ENCODE measurements at places on chromosomes 4 and X.

GRCh38 chr4:145501051-145501660, 19.5 kb downstream of the SMAD1 start:
- no peak for DNase-seq

GRCh38 chr4:15034071-15034764, 31.9 kb downstream of the CPEB2 start:
- no peak for DNase-seq

- no peak for DNase-seq
These were observed 584.3 kb downstream of the KLHL13 start for GRCh38 chrX:117532339-117532738.

- no peak for DNase-seq
These were observed 137.9 kb downstream of the GPC3 start for GRCh38 chrX:133847340-133847994.

DNA sequence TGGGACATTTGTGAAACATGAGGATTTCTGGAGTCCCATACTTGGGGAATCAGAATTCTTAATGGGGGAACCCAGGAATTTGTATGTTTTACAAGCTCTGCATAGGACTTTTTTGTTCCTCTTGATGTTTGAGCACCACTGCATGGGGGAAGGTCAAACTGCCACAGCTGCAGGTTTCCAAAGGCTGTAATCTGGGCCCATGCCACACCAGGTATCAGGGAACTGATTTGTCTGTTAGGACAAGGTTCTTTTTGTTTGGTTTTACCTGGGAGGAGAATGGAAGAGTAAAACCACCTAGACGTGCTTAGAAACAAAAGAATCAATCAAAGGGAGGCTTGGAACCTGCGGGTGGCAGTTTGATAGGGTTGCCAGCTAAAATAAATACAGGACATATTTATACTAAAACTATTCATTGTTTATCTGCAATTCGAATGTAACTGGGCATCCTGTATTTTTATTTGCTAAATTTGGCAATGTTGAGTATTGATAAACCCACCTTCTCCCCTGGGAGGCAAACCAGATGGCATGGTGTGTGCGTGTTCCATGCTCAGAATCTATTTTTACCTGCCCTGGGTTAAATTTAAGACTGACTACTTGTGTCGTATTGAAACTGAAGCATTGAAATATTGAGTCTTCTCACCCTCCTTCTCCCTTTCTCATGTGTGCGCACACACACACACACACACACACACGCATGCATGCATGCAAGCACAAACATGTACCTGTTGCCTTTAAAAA, 63.7 kb downstream of the TMEM164 start:
- DNase-seq = no peak

- DNase-seq = no peak
These were observed at the start of gene FAT4 for GRCh38 chr4:125314676-125315575. Gene FAT4, plus strand, starts transcription at chr4:125314955. Its CDS starts 1,457 bp downstream, at chr4:125316412.

DNA sequence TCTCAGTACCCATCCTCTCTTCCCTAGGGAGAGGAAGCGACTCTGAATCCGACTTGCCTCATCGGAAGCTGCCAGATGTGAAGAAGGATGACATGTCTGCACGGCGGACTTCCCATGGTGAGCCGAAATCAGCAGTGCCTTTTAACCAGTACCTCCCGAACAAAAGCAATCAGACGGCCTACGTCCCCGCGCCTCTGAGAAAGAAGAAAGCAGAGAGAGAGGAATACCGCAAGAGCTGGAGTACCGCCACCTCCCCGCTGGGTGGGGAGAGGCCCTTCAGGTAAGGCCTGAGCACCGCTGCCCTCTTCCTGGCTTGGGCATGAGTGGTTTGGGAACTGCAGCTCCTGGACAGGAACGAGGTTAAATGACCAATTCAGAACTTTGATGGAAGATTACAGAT, 81.2 kb downstream of the LIMCH1 start:
- no peak for DNase-seq

DNA sequence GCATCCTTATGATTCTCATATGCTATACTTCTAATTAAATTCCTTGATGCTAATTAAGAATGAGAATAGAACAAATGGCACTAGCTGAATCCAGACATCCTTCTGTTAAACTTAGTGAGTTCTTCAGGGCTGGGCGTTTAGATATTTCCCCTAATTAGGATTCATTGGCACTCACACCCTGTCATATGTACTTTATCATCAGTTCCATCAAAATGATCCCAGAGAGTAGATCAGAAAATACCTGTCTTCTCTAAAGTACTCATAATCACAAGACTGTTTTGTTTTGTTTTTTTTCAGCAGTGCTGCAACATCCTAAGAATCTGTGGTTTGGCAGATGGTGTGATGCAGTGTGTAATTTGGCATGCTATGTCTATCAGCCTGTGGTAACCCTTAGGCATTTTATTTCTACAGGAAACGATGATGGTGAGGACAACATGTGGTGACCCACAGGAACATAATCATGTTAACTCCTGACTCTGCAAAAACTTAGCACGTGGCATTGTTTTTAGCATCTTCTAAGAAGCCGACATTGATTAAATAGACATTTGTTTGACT, 2528.4 kb downstream of the ARAP2 start:
- no peak for DNase-seq

- DNase-seq = no peak
These were observed 869.5 kb upstream of the EPHA5 start for GRCh38 chr4:66539745-66540144.

DNA sequence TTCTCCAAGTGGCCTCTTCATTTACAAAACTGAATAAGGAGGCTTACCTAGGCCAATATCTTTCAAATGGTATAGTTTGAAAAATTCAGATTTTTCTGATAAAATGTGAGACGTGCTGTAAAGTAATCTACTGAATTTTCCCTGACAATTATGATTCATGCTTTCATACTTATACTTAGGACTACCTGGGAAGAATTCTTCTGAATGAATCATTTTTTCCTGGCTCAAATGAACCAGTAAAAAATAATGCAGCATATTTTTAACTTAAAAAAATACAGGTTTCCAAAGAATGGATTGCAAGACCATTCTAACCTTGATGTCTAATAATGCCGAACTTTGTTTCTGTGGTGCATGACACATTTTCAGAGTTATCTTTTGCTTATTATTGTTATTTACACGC, 375.4 kb downstream of the ZNF674 start:
- no peak for DNase-seq

GRCh38 chr4:25015012-25015411, 15.7 kb downstream of the LGI2 start:
- no peak for DNase-seq

- peak; percentile 46 for DNase-seq
These were observed at the start of gene GPRASP3 for GRCh38 chrX:102720237-102721168. Gene GPRASP3, plus strand, starts transcription at chrX:102720743. Its CDS starts 28,253 bp downstream, at chrX:102748996.

DNA sequence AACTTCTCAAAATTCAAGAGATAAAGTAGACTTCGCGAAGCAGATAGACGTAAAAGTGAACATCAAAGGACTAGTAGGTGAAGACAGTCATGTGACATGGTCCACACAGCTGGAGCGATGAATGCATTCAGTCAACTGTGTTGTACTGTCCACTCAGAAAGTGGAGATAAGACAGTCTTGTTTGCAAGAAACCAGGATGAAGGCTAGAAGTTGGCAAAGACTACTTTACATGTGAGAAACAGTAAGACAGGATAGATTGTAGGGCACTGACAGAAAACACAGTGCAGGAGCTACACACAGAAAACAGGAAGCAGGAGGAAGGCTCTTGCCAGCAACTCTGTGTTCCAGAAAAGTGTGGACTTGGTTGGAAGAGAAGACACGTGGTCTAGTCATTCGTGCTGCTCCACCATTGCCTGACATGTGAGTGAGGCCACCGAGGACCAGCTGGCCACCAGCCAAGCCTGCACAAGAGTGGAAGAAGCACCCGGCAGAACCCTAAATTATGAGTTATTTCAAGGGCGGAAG, 78.9 kb downstream of the FAT1 start:
- no peak for DNase-seq

GRCh38 chr4:95049551-95050233, 291.9 kb downstream of the BMPR1B start:
- no peak for DNase-seq

- DNase-seq = no peak
These were observed 13.6 kb downstream of the FGFRL1 start for GRCh38 chr4:1024882-1025545.

- DNase-seq = no peak
These were observed 2284.8 kb downstream of the ARAP2 start for GRCh38 chr4:33959519-33959918.

GRCh38 chrX:1576201-1576992, 15.0 kb upstream of the AKAP17A start:
- no peak for DNase-seq

GRCh38 chrX:257681-258289, 23.4 kb upstream of the PLCXD1 start:
- DNase-seq = no peak

- DNase-seq = no peak
These were observed 225.2 kb downstream of the MGST2 start for GRCh38 chr4:139890816-139891215.

DNA sequence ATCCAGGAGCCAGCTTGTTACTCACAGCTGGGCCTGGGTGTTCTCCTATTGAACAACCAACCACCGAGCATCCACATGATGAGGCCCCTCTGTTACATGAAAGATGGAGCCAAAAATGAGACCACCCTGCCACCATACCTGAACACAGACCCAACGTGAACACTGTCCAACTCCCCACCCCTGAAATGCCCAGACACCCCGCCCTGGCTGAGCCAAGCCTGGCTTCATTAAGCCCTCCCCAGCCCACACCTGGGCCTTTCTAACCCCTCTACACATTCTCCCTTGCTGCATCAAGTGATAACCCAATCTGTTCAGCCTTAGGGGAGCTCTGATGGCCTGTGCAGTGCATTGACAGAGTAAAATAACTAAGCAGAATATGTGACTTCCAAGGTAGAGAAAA, 80.7 kb downstream of the EVC start:
- DNase-seq = no peak

DNA sequence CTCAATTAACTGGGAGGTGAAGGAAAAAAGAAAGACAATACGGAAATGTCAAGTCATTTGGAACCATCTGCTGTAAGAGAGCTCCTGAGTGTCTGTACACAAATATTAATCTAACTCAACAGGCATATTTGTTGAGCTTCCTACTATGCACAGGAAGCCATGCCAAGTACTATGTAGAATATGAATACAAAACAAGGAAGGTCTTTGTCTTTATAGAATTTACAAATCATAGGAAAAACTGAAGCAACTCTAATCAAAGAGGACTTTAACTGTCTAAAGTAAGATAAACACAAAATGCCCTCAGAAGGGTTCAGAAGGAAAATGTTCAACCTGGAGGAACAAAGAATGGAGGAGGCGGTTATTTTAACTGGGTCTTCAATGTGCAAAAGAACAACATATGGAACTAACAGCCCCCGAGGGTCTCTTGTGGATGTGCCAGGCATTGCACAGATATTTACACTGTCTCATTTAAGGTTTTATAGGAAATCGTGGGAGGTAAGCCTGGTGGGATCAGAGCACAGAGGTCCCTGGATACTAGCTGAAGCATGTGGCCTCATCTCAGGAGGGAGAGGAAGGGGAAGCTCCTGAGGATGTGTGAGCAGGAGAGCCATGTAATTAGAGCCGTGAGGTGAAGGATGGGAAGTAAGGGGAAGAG, 5.8 kb downstream of the FAM114A1 start:
- no peak for DNase-seq

- no peak for DNase-seq
These were observed 2.9 kb upstream of the ADH6 start for GRCh38 chr4:99221980-99222379.

DNA sequence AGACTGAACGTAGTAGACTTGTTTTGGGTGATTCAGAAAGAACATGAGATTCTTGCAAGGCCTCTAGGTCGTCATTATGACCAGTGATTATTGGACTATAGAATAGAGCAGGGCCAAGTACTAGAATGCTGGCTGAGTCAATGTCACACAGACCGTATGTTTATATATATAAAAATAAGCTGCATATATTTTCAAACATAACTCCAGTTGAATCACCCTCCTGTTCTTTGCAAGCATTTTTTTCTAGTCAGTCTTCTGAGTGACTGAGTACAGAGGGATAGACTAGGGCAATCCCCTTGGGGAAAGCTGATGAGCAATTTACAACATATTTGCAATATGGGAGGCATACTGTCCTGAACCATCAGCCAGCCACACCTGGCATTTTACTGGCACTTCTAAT, 48.4 kb upstream of the PRPS1 start:
- no peak for DNase-seq

GRCh38 chrX:55452833-55453124, 852 bp downstream of the MAGEH1 start:
- DNase-seq = no peak

DNA sequence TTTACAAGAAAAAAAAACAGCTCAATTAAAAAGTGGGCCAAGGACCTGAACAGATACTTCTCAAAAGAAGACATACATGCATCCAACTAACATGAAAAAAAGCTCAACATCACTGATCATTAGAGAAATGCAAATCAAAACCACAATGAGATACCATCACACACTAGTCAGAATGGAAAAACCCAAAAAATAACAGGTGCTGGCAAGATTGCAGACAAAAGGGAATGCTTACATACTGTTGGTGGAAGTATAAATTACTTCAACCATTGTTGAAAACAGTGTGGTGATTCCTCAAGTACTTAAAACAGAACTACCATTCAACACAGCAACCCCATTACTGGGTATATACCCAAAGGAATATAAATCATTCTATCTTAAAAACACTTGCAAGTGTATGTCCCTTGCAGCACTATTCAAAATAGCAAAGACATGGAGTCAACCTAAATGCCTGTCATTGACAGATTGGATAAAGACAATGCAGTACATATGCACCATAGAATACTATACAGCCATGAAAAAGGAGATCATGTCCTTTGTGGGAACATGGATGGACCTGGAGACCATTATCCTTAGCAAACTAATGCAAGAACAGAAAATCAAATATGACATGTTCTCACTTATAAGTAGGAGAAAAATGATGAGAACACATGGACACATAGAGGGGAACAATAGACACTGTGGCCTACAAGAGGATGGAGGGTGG, 97.6 kb downstream of the RAB28 start:
- no peak for DNase-seq

DNA sequence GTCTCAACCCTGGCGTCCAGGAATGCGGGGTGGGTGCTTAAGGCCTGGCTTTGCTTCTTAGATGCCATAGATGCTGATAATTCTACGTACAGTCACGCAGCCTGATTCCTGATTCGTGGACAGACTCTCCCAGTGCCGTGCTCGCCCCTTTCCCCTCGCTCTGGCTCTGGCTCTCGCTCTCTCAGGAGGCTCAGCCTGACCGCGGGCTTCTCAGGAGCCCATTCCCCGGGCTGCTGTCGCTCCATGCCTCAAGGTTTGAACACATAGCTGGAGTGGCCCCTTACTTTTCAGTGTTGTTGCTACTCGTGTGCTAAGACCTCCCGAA, 59.2 kb upstream of the ZC4H2 start:
- no peak for DNase-seq

DNA sequence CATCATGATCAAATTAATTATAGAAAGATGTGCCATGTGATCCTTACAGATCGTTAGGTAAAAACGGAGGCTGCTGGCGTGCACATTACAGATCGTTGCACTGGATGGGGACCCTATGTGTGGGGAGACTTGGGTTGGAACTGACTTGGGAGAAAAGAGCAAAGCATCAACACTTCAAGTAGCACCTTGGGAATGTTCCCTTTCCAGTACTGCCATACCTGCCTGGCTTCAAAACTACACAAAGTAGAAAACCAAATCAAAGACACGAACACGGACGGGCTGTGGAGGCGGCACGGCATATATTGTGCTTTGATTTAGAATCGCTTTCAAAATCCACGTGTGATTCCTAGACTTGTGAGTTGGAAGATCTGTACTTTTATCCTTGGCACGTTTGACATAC, 898 bp downstream of the CMC4 start:
- DNase-seq = no peak

- no peak for DNase-seq
These were observed 45.8 kb downstream of the KDR start for GRCh38 chr4:55079451-55080173.

GRCh38 chr4:145635117-145635516, 15.9 kb downstream of the MMAA start:
- DNase-seq = no peak

Measured in activated effector memory CD4-positive, alpha-beta T cell treated with Interleukin-2 at 50 U/mL for 16 hours (primary cell).